Right hindlimb (tissue), 1 donor: ENCODE measurements at places on chromosomes 5 and 9.

GRCh38 chr9:16985559-16986348 lies 115.3 kb upstream of the BNC2 start:
- DNase-seq: peak; percentile 44

DNA sequence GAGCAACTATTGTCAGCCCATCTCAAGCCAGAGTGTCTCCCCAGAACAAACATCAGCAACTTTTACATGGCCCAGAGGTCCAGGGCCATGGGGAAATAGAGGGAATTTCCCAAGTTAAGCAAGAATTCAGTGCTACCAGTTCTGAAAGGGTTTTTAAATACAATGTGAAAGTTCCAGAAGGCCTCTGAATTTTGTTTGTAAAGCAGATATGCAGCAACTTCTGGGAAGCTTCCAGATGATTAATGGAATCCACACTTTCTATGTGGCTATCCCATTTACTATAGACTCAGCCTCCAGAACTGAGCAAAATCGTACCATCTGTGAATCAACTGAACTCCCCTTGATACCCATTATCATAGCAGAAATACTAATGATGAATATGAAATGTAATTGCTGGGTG lies 93.8 kb downstream of the FEM1C start:
- no peak for DNase-seq

- no peak for DNase-seq
Measured at GRCh38 chr5:133824661-133825254, 143.7 kb downstream of the C5orf15 start.

GRCh38 chr9:14214065-14214684 lies 99.8 kb downstream of the NFIB start:
- DNase-seq: no peak

DNA sequence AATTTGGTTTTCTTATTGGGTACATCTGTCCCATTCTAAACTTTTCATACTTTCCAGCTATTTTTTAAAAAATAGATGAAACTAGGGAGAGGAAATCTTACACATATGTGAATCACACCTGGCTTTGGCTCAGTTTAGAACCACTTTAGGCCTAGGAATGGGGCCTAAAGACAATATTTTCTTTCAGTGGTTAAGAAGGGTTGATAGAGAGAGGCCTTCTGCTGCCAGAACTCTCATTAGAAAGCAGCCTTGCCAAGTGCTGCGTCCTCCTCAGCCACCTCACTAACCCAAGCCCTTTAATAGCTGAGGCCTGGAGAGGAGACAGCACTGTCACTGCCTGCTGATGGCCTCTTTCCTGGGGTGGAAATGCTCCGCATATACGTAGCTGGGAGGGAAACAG lies 167.5 kb downstream of the SAXO1 start:
- DNase-seq: no peak

GRCh38 chr9:72363236-72363635 lies 1.8 kb downstream of the ZFAND5 start:
- no peak for DNase-seq

GRCh38 chr9:120921661-120922181 lies 4.9 kb downstream of the TRAF1 start:
- peak; percentile 24 for DNase-seq

DNA sequence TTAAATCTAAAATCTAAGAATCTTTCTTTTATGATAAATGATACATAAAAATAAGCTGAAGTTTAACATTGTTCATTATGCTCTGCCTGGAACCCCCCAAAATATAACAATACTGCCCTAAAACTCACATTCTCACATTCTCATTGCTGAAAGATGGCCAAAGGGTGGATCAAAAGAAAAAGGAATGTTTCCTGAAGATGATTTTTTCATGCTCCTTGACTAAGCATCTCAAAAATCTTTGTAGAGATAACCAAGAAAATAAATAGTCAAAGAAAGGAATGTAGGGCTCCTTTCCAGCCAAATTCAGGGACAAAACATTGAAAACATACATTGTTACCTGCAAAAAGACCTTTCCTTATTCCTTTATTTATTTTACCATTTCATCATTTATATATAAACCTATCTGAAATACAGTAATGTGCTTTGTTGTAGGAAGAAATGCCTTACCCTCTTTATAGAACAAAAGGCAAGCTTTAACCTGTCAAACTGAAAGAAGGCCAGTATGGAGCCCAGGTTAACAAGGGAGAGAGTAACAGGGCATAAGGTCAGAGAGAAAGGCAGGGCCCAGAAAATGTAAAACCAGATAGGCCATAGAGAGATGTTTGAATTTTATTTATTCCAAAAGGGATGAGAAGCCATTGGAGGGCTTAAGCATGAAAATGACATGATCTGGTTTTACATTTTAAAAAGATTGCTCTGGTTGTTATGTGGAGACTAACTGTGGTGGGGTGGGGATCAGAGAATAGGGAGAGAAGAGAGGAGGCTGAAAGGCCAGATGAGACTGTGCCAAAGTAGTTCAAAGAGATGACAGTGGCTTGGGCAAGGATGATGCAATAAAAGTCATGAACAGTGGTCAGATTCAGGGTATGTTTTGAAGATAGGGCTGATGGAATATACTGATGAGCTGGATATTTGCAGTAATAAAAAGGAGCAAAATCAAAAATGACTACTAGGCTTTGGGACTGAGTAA lies 37.3 kb upstream of the CDK5RAP2 start:
- DNase-seq: no peak

- DNase-seq: no peak
Measured at GRCh38 chr9:26565118-26565517, 327.5 kb downstream of the CAAP1 start.

- DNase-seq: no peak
Measured at GRCh38 chr5:50963971-50964745, 297.7 kb downstream of the PARP8 start.

DNA sequence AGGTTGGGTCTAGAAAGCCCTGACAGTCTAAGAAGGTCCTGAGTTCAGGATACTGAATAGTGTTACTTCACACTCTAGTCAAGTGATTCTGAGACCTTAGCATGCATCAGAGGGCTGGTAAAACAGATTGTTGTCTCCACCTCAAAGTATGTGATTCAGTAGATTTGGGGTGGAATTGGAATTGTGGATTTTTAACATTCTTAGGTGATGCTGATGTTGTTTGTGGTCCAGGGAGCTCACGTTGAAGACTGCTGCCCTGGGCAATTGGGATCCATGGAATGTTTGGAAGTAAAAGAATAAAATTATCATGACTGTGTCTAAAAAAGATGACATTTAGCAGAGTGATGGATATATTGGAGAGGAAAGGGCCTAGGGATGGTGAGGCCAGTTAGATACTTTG lies 75.6 kb downstream of the VCAN start:
- DNase-seq: no peak

GRCh38 chr5:54680998-54681397 lies 163.4 kb downstream of the SNX18 start:
- DNase-seq: no peak

GRCh38 chr5:172985596-172985995 lies 2.0 kb downstream of the ATP6V0E1 start:
- no peak for DNase-seq

DNA sequence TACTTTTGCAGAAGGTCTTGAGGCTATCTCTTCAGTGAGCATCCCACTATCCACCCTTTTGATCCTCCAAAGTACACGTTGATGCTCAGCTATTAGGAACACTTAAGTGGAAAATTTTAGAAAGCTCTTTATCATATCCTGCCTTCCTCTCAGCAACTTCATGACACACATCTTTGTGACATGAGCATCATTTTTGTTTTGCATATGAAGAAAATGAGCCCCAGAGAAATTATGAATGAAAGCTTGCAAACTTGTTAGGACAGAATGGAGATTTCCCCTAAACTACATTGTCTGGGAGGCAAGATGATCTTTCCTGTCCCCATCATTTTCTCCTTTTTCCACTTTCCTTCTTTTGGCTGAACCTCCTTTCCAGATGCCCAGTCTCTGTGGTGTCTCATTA lies 239.4 kb upstream of the PIK3R1 start:
- DNase-seq: no peak

- DNase-seq: no peak
Measured at GRCh38 chr5:14417276-14417730, 164.3 kb upstream of the OTULINL start.
